ENCODE measurements at places on chromosomes 2 and 18.

- no peak for DNase-seq
Measured at GRCh38 chr18:13630716-13631268, 95.6 kb downstream of the FAM210A start.

DNA sequence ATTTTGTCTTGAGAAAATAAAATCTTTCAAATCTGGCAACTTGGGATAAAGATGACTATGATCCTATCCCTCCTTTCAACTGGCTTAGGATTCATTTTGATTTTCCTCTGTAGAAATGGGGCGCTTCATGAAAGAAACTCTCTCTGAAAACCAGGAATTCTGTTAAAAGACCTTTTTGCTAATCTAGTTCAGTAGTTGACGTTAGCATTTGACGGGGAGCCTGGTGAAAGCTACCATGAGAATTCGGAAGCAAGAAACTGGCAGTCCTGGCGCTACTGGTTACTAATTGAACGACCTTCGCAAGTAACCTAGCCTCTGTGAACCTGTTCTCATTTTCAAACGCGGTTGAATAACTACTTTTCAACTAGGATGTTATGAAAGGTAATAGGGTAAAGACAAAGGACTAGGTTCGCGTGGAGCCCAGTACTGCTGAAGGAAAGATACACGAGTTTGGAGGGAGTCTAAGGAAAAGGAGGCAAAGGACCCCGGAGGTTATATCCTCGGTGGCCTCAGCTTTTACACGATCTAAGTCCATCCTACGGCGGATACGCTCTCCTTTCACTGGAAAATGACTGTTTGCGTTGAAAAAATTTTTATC lies 604 bp upstream of the STK11IP start:
- no peak for DNase-seq

DNA sequence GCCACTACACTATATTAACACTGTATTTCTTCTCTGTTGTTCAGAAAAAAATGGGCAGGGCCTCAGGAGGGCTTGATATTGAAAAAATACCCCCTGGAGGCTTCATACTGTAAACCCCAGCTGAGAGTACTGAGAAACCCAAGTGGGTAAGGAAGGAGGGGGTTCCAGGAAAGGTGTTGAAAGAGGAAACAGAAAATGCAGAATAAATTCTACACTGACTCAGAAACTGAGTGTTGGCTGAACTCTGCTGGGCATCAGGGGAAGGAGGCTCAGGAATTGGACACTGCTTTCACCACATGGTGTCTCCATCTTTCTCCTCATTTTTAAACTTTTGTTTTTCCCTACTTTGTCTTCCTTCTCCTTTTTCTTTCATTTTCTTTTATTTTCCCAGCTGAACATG lies 253.7 kb downstream of the DYM start:
- no peak for DNase-seq

- DNase-seq = no peak
Measured at GRCh38 chr2:152565884-152566727, 151.2 kb downstream of the PRPF40A start.

DNA sequence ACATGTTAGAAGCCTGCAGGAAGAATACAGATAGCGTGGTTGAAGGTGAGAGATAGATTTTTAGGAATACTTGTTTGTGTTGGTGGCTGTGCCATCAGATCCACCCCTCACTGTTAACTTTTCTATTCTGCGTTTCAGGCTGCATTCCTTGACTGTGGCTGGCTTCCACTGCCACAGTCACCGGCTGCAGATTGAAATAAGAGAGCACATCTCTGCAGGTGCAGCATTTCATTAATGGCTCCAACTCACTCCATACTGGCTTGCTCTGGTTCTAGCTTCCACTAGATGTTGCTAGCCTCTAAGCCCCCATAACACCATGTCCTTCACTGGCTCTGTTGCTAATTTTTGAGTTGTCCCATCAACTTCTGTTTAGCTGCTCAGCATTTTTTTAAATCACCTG lies 286.5 kb downstream of the CPS1 start:
- DNase-seq = no peak

Measured in cortex of kidney (tissue), 1 donor.